ENCODE measurements at places on chromosomes 16 and 17.

GRCh38 chr17:31448467-31449077, 57.1 kb downstream of the RAB11FIP4 start:
- DNase-seq: no peak

DNA sequence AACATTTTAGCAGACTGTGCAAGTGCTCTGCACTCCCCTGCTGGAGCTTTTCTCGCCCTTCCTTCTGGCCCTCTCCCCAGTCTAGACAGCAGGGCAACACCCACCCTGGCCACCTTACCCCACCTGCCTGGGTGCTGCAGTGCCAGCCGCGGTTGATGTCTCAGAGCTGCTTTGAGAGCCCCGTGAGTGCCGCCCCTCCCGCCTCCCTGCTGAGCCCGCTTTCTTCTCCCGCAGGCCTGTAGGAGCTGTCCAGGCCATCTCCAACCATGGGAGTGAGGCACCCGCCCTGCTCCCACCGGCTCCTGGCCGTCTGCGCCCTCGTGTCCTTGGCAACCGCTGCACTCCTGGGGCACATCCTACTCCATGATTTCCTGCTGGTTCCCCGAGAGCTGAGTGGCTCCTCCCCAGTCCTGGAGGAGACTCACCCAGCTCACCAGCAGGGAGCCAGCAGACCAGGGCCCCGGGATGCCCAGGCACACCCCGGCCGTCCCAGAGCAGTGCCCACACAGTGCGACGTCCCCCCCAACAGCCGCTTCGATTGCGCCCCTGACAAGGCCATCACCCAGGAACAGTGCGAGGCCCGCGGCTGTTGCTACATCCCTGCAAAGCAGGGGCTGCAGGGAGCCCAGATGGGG, 3.1 kb downstream of the GAA start:
- no peak for DNase-seq

GRCh38 chr17:72266112-72266775, 145.4 kb downstream of the SOX9 start:
- no peak for DNase-seq

- no peak for DNase-seq
These were observed 48.3 kb upstream of the C17orf78 start for GRCh38 chr17:37327341-37328090.

DNA sequence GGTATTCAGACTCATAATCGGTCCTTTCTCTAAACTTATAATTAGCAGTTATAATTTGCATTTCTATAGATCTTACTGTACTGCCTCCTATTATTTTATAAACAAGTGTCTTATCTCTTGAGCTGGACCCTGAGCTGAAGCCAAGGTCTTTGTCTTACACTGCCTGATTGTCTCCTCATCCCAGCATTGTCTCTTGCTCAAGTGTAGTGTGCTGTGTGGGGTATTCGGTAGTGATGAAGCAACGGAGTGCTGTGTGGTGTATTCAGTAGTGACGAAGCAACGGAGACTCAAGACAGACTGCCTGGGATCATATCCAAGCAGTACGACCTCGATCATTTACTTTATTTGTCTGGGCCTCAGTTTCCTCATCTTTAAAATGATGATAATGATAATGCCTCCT, 69.3 kb downstream of the COX10 start:
- DNase-seq: no peak

GRCh38 chr16:85675251-85675874, 13.4 kb downstream of the GINS2 start:
- DNase-seq: no peak
